Stimulated activated CD4-positive, alpha-beta T cell treated with anti-CD3 and anti-CD28 coated beads, Interleukin-15, amount 100 ng/mL, for 48 hours (primary cell): ENCODE measurements at places on chromosomes 12 and 14.

- DNase-seq: peak; percentile 35
These were observed 56.5 kb downstream of the HCAR2 start for GRCh38 chr12:122646517-122647217.

GRCh38 chr12:62640910-62641448, 174.4 kb downstream of the MON2 start:
- DNase-seq: no peak

DNA sequence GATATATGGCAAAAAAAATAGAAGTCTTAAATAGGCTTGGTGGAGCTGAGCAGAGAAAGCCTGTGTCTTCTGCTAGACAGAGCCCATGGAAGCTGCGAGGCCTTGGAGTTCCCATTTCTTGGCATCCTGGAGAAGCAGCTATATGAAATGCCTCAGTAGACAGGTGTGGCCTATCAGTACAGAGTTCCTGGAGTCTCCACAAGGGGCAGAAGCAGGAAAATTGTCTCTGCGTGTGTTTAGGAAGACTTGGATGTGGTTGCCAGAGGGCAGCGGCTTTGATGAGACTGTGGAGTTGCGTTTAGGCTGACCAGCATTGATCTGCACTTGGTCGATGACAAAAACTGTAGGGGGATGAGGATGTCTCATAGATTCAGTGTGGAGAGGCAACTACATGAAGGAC, 334.5 kb upstream of the SEL1L start:
- DNase-seq: no peak

GRCh38 chr14:58701604-58702003, 63.8 kb downstream of the DACT1 start:
- no peak for DNase-seq

GRCh38 chr12:62933220-62933601, 1.7 kb downstream of the PPM1H start:
- no peak for DNase-seq

- peak; percentile 15 for DNase-seq
These were observed 98.7 kb downstream of the GAS2L3 start for GRCh38 chr12:100672075-100672592.

DNA sequence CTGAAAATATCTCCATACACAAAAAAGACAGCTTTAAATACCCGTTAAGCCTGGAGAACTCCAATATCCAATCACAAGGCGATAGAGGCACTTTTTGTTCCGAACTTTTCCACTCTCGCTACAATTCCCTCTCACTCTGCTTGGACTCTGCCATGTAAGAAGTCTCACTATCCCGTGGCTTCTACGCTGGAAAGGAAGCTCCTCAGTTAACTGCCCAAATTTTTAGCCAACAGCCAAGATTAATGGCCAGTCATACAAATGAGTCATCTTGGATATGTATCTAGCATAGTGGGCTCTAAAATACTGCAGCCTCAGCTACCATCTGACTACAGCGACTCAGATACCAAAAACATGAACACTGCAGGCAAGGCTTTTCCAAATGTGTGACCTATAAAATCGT, 45.5 kb upstream of the RERGL start:
- no peak for DNase-seq

DNA sequence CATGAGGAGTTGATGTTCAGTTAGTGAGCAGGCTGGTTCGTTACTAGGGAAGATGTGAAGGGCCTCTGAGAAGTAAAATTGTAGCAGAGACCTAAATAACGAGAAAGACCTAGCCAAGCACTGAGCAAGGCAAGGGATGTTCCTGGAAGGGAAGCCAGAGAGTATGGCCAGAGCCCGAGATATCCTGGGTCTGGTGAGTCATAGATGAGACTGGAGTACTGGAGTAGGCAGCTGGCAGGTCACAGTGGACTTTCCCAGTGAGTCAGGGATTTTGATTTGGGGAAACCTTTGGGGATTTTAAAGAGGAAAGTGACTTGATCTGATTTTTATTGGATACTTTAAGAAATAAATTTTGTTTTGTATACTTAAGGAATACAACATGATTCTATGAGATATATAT, 369.0 kb downstream of the DIO2 start:
- no peak for DNase-seq

GRCh38 chr12:60847281-60847680, 1251.5 kb downstream of the SLC16A7 start:
- no peak for DNase-seq

DNA sequence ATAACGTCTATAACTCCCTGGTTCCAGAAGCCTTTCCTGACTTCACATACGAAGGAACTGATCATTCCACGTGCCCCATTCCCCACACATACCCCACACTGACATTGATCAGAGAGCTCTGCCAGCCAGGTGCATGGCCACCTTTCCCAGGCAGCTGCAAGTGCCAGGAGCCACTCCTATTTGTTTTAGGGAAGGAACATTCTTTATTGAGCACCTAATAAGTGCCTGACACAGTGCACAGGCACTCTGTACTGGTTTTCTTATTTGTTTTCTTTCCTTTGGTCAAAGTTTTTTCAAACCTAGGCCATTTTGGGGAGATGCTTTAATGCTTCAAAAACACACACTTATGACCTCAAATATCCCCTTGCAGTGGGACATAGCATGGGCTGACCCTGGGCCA, 50.0 kb downstream of the PITPNM2 start:
- DNase-seq: no peak

- no peak for DNase-seq
These were observed 152.2 kb upstream of the RGS6 start for GRCh38 chr14:71780075-71780474.

DNA sequence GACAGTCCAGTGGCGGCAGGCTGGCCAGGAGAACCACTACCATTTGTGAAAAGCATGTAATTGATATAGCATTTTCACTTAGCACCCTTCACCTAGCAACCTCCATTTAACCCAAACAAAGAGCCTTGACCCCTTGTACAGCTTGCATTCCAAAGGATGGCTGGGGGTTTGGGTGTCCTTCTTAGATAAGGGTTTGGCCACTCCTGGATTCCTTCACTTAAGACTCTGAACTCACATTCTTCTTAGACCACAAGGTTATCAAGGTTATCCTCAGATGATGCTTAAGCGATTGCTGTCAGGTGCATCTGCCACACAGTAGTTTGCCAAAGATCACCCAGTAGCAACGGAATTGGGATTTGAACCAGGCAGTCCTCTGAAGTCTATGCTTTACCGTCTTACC, 102.8 kb downstream of the ZNF664 start:
- DNase-seq: no peak

DNA sequence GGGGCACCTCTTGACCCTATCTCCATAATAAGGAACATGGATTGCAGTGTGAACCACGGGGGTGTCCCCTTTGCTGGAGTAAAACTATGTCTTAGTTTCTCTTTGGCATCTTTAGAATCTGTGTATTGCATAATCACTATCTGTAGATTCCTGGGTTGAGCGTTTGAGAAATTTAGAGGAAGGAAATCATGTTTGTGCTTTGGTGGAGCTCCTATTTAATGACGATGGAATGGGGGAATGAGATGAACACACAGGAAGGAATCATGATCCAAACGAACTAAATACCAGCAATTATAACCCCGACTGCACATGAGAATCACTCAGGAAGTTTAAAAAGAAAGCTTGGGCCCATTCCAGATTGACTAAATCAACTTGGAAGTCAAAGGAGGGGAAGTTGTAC, 1.3 kb upstream of the MYG1 start:
- no peak for DNase-seq

DNA sequence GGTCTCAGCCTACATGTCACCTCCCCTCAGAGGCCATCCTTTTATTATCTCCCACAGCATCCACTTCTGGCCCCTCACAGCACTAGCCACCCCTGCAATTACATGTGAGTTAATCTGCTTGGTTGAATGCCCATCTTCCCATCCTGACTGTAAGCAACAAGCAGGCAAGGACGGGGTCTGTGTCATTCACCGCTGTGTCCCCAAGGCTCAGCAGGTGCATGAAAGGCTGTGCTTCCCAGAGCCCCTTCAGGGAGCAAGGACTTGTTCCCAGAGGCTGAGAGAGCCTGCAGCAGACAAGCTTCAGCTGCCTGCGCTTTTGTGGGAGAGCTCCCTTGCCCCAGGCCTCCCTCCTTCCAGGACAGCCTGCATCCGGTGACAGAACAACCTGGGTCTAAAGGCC, 172.7 kb upstream of the GSC start:
- no peak for DNase-seq

- DNase-seq: no peak
These were observed 139.8 kb upstream of the SRRM4 start for GRCh38 chr12:118841588-118841987.

DNA sequence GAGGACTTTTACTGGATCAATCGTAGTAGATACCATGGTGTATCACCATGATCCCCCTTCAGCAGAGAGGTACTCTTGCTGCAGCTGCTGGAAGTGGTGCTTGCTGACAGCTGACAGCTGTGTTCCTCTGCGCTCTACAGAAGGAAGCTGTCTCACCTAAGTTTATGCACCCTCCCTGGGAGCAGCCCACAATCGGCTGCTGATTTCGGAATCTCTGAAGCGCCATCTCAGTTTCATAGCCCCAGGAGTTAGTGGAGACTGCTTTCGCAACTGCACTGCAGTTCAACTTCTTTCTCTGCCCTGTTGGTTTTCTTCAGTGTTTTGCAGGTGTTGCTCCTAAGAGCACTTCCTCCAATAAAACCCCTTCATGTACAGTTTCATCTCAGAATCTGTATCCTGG, 237.9 kb downstream of the PAWR start:
- no peak for DNase-seq

DNA sequence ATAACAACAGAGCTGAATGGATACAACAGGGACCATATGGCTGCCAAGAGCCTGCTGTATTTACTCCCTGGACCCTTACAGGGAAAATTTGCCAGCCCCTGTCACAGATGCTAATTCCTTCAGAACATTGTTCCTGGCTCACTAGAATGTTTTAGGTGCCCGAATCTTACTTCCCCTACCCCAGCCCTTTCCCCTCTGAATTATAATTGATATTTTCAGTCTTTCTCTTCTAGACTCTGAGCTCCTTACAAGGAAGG, 235.3 kb downstream of the KSR2 start:
- DNase-seq: no peak

DNA sequence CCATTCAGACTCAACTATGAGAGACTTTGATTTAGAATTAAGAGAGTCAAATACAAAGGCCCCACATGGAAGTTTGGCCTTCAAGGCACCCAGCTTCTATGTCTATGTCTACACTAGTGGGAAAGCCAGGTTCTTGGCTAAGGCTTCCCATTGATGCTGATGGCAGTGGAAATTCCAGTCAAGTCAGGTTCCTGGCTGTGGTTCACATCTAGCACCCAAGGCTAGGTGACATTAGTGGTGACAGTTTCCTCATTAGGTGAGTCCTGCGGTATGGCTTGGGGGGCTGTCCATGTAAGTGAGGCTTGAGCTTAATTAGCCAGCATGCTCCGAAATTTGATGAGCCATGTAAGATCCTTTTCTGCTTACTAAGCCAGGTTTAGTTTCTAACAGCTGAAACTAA, 460.9 kb downstream of the RMST start:
- no peak for DNase-seq

GRCh38 chr14:73884438-73885190, 2.0 kb upstream of the ZNF410 start:
- DNase-seq: no peak

- no peak for DNase-seq
These were observed 274.9 kb upstream of the LMO3 start for GRCh38 chr12:16880864-16881285.

DNA sequence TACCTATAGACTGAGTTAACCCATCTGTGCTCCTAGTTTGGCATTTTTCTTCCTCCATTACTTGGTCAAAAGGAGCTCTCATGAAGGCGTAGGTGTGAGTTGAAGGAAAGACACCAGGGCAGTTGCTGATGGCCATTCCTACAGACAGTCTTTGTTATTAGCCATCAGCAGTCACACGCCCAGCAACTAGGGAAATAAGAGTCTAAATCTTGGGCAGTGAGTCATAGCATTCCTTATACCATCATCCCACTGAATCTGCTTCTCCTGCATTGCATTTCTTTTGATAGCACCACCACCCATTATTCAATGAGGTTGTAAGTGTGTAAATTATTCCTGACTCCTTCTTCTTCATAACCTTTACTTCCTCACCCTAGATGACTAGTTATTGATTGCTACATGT, 150.9 kb upstream of the IGF1 start:
- DNase-seq: no peak

- no peak for DNase-seq
These were observed 24.2 kb upstream of the NT5DC3 start for GRCh38 chr12:103865151-103865730.

GRCh38 chr14:54685286-54685845, 118.4 kb downstream of the SAMD4A start:
- no peak for DNase-seq

- DNase-seq: no peak
These were observed 960 bp upstream of the LRFN5 start for GRCh38 chr14:41605550-41606281.

- DNase-seq: no peak
These were observed 6.9 kb upstream of the PRKAG1 start for GRCh38 chr12:49025463-49025862.

DNA sequence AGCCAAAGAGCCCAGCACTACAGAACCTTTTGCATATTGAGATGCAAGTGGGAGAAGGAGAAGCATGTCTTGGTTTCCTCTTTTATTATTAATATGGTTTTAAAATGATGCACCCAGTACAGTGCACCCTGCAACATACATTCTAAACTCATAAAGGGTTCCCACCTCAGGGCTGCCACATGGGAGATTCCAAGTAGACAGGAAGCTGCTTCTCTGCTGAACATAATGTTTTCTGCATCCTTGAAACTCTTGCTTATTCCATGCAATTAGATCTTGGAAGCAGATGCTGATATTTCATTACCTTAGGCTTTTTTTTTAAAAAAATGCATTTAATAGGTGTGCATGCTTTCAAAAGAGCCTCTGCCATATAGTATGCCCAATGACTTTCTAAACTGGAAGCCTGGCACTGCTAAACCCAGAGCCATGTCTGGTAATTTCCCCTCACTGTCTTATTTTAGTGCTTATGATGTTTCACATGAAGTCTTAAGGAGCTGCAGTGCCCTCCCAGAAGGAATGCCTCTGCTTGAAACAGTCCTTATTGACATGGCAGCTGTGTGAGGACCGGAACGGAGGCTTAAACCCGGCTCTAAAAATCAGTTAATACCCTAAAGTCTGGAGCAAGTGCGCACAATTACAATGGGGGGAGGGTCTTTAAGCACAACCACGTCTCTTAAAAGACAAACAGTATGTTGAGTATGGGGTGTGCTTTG, 2.0 kb upstream of the SIX1 start:
- no peak for DNase-seq

GRCh38 chr14:69077841-69078240, 75.1 kb downstream of the DCAF5 start:
- DNase-seq: no peak

DNA sequence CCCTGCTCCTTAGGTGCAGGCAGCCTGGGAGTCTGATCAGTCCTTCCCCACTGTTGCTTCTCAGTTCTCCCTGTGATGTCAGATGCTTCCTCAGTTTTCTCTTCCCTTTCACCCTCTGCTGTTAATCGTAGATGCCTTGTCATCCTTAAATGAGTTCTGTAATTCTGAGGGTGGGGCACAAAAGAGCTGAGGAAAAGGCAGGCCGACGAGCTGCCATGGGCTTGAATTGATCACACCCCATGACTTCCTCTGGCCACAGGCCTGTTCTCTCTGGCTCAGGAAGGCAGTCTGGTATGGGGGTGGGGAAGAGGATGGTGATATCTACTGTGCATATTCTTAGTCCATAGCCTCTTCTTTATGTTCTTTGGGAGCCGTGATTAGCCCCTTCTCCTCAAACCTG, 5.2 kb upstream of the AP1G2 start:
- no peak for DNase-seq

- no peak for DNase-seq
These were observed 87.4 kb downstream of the ATF7IP start for GRCh38 chr12:14452865-14453264.

GRCh38 chr14:77017666-77018065, 10.8 kb downstream of the IRF2BPL start:
- DNase-seq: no peak
